ENCODE measurements at places on chromosomes 4 and X.

GRCh38 chr4:38073596-38074234 lies 113.5 kb downstream of the PTTG2 start:
- no peak for DNase-seq

DNA sequence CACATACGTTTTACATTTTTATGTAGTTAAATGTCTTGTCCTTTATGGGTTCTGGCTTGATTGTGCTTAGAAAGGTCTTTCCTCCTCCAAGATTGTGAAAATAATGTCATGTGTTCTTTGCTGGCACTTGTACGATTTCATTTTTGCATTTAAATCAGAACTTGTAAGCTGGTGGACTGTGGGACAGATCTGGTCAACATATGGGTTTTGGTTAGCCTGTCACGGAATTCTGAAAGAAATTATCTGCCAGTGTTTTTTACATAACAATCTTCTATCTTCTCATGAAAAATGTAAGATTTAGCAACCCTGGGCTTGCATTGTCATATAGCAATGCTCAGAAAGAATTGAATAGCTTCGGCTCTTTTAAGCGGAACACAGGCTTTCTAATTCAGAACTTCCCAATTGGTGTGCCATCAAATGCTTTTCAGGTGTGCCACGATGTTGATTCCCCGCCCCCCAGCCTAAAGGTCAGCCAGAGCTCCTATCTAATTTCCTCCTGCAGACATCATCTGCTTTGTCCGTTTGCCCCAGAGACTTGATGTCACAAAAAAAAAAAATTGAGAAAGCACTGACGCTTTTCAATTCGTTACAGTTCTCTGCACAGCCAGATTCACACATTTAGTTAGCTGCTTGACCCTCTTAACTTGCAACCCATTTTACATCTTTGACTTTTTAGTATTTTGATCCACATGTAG lies 16.2 kb downstream of the AFF1 start:
- DNase-seq: no peak

DNA sequence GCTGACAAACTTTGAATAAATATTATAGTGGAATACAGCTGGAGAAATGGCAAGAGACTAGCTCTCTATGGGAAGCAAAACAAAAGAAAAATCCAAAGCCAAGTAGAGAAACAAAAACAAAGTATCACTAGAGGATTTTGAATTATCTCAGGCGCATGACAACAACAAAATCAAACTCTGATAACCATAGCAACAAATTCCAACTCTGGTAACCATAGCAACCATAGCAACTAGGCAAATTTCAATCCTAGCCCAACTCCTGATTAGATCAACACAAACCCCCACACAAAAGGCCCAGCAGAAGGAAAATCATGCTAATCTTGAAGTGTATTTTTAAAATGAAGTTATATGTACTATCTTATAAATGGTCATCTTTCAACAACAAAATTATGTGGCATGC lies 98.4 kb upstream of the MAGEE2 start:
- no peak for DNase-seq

- no peak for DNase-seq
Observed at GRCh38 chrX:7240929-7241328, 93.0 kb upstream of the PUDP start.

- DNase-seq: no peak
Observed at GRCh38 chr4:83830138-83830888, 294.4 kb downstream of the GPAT3 start.

Data from fibroblast of skin of left biceps (primary cell).